ENCODE measurements at places on chromosomes 4 and X.

DNA sequence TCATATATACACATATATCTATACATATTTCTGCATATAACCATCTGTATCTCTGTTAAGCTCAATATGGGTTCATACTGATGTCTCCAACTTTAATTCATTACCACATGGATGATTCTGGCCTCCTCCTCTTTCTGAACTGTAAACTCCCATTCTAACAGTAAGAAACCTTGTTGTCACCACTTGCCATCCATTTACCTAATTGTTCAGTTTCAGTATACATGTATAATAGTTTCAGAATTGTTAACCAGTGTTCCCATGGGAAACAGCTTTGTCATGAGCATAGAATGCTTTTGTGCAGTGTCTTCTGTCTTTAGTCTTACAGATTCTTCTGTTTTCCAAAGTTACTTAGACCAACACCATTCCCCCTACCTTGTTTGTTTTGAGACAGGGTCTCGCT is 35.9 kb downstream of the SLC9A6 start:
- DNase-seq, result no peak

DNA sequence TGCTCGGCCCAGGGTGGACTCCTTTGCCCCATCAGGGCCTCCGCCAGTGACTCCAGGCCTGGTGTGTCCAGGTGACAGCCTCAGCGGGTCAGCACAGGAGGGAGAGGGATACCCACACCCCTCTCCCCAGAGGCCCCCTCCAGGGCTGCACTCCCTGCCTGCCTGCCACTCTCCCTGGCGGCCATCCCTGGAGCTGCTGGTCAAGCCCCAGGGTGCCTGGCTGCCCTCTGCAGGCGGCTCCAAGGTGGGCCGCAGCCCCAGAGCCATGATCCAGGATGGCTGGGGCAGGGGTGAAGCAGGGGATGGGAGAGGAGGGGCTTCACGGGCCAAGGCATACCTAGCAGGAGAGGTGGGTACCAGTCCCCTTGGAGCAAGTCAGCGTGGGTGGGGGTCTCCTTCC is 3.8 kb downstream of the FGFRL1 start:
- no peak for DNase-seq

DNA sequence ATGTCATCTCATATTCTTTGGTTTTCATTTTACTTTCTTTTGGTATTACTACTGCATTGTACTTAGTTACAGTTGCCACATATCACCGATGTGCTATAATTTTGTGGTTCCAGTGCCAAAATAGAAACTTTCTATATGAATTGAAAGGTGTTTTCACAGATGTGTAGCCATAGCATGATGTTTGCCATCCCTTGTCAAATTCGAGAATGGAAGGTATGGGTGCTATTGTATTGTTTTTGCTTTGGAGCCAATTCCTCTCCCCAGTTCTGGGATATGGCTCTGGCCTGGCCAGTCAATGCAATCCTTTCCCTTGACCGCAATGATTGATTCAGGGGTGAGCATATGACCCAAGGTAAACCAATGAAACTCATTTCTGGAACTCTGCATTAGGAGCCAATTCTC is 86.2 kb upstream of the RPS6KA3 start:
- DNase-seq, result no peak

- no peak for DNase-seq
Observed at GRCh38 chrX:9333873-9334560, 130.8 kb upstream of the TBL1X start.

GRCh38 chrX:41192880-41193279 is 107.6 kb downstream of the USP9X start:
- no peak for DNase-seq

GRCh38 chr4:127174616-127175015 is 458.1 kb upstream of the INTU start:
- DNase-seq, result no peak

DNA sequence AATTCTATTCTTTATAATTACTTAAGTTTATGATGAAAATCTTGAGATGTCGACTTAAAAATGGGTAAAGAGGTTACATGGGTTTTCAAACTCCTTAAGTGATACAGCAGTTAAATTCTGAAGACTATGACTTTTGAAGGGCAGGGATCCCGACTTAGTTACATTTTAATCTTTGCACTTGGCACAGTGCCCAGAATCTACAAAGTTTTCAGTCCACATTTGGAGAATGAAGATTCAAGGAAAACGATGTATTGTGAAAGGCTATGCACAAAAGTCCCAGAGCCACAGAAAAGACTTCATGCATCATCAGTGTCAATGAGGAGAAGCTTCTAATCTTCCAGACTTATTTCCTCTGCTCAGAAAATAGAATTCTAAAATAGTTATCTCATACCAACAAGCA is 36.3 kb upstream of the GRPR start:
- peak; percentile 35 for DNase-seq

- DNase-seq, result peak; percentile 97
Observed at GRCh38 chrX:13397878-13398818, 78.3 kb upstream of the ATXN3L start.

DNA sequence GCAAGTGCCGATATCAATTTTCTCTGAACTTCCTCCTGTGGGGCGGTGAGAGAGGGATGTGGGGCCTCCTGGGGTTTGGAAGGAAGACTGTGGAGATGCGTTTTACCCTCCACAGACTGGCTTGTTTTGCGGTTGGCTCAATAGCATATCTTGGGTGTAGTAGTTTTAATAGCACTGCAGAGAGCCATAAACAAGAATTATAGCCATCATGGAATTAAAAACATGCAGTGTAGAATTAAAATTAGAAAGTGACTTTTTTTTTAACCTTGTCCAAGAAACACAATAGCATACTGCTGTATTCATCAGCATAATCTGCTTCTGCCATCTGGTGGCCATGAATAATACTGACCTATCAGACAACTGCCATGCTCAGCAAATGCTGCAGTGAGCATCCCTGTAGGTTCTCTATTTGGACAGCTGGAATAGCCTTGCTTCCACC is 47.3 kb upstream of the SCML1 start:
- peak; percentile 87 for DNase-seq

- no peak for DNase-seq
Observed at GRCh38 chrX:42930951-42931350, 153.0 kb upstream of the PPP1R2C start.

DNA sequence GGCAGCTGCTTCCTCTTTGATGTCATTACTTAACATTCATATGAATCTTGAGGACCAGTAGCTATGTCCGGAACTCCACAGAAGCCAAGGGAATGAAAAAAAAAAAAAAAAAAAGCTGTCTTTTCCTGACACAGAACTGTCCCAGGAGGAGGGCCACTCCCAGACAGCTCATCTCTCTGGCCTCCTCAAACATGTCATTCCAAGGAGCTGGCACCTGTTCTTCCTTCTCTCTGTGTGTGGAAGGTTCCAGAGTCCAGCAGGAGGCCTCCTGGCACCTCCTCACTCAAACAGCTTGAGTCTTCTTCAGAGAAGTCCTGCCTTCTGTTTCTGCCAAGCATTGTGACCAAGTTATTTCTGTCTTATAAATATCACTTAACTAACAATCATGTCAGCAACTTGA is 458.5 kb downstream of the AFF2 start:
- DNase-seq, result no peak

- no peak for DNase-seq
Observed at GRCh38 chr4:116515959-116516358, 569.4 kb downstream of the TRAM1L1 start.

GRCh38 chr4:72136429-72136828 is 104.6 kb downstream of the NPFFR2 start:
- no peak for DNase-seq

GRCh38 chr4:46945062-46945461 is 36.0 kb upstream of the COX7B2 start:
- no peak for DNase-seq

- peak; percentile 6 for DNase-seq
Observed at GRCh38 chr4:169791062-169791461, 33.3 kb upstream of the HPF1 start.

GRCh38 chrX:19195243-19195610 is 73.0 kb upstream of the ADGRG2 start:
- no peak for DNase-seq

- no peak for DNase-seq
Observed at GRCh38 chrX:5733501-5733900, 495.2 kb downstream of the NLGN4X start.

- DNase-seq, result no peak
Observed at GRCh38 chr4:183986971-183987946, 82.2 kb downstream of the STOX2 start.

DNA sequence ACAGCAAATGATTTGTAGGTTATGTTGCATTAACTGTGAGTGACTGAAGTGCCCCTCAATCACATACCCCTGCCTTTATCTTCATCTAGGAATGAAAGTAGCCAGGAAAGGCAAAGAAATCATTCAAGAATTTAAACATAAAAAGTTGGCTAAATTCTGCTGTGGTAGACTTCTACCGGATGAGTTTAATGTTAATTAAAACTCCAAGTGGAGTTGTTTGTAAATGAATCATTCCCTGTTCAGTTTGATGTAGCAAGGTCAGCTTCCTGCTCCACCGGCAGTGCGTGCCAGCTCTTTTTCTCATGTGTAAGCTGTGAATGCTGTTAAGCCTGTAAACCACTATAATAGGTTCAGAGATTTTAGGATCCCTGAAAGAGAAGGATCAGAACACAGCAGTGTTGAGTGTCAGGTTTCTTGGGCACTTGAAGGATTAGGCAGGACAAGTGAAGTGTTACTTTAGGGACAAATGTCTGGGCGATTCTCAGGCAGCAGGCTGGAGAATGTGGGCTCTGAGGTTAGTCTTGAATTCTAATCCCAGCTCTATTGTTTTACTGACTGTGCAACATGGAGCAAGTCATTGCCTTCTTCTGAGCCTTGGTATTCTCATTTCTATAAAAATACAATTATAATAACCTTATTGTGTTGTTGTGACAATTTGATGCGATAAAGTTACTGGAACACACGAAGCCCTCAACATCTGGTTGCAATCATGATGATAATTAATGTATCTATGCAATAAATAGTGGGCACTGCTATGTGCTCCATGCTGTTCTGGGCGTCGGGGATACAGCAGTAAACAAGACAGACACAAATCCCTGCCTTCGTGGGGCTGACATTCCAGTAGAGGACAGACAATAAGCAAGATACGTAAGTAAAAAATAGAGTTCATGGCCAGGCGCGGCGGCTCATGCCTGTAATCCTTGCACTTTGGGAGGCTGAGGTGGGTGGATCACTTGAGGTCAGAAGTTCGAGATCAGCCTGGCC is 112.0 kb downstream of the SHROOM3 start:
- DNase-seq, result peak; percentile 86

- peak; percentile 60 for DNase-seq
Observed at GRCh38 chr4:3402491-3403347, 39.0 kb upstream of the HGFAC start.

DNA sequence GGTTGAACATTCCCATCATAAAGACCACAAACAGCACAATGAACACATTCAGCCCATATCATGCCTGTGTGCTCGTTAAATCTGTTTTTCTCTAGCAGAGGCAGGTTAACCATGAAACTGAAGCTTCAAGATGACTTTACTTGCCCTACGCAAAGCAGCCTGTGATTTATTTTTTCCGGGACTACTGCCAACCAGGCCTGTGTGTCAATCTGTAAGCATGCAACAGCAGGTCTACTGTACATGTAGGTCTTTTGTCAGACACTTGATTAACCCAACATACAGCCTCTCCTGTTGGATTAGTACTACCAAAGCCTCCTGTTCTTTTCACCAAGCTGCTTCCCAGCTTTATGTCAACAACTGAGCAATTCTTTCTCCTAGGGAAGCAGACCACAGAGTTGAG is 85.5 kb upstream of the ACSL1 start:
- DNase-seq, result peak; percentile 40

DNA sequence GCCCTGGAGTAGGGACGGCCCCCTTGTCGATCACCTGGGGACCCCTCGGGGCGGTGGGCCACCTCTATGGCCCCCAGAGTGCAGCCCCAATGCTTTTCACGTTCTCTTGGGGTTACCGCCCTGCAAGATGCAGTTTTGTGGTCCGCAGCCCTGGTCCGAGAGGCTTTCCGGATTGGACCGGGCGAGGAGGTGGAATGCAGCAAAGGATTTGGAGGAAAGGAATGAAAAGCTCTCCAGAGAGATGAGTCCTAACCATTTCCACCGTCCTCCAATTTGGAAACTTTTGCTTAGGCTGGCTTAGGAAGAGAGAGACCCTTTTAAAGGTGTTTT is 601 bp downstream of the SLC25A43 start:
- DNase-seq, result peak; percentile 55

GRCh38 chr4:98248934-98249333 is 12.2 kb upstream of the RAP1GDS1 start:
- no peak for DNase-seq

GRCh38 chr4:91362125-91362524 is 941.6 kb upstream of the GRID2 start:
- no peak for DNase-seq

GRCh38 chr4:37994569-37994968 is 34.4 kb downstream of the PTTG2 start:
- no peak for DNase-seq

DNA sequence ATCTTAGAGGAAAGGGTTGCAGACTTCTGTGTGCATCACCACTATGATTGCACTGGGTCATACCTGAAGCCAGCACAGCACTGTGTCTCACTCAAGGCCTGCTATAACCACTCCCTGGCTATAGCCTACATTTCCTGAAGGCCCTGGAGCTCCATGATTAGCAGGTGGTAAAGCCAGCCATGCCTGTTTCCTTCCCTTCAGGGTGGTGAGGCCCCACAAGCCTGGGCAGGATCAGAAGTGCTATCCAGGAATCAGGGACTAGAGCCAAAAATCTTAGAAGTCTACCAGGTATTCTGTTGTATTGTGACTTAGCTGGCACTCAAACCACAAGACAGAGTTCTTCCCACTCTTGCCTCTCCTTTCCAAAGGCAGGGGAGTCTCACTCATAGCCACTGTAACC is 734.6 kb downstream of the GLUD2 start:
- DNase-seq, result no peak

- peak; percentile 90 for DNase-seq
Observed at GRCh38 chrX:1468250-1468772, 15.6 kb upstream of the ASMTL start.

DNA sequence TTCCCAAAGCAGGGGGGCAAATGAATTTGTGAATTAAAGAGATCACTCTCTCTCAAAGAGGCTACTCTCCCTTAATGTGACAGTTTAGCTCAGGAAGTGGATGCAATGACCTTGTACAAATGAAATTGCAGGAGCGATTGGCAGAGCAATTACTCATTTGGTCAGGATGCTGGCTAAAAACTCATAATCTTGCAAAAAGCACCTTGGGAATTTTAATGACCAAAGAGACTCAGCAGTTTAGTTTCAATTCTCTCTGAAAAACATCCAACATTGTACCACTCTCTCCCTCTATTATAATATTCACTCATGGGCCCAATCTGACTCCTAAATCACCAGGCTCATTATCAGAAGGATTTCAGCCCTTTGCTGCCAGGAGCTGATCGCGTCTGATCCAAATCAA is 26.1 kb downstream of the PDGFC start:
- DNase-seq, result peak; percentile 42
